Adipocyte (in vitro differentiated cells): ENCODE measurements at places on chromosomes 3 and 15.

- no peak for DNase-seq
These were observed 4.1 kb upstream of the TGM5 start for GRCh38 chr15:43270676-43271306.

DNA sequence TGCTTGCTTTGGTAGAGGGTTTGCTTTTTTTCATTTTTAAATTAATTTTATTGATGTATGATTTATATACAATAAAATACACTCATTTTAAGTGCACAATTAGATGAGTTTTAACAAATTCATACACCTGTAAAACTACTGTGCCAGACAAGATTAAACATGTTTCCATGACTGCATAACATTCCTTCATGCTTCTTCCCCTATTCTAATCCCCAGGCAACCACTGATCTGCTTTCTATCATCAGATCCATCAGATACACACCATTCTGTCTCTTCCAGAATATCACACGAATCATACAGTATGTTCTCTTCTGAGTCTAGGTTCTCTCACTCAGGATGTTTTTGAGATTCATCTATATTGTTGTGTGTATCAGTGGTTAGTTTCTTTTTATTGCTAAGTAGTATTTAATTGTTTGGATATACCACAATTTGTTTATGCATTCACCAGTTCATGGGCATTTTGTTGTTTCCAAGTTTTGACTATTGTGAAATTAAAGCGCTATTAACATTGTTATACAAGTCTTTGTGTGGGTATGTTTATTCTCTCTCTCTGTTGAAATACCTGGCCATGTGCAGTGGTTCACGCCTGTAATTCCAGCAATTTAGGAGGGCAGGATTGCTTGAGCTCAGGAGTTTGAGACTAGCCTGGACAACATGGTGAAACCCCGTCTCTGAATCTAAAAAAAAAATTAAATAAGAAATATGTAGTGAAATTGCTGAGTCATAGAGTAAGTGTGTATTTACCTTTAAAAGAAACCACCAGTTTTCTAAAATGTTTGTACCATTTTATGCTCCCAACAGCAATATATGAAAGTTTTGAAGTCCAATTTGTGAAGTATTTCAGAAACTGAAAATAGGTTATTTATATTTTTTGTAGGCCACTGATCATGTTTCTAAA is 7.0 kb upstream of the TFG start:
- no peak for DNase-seq

GRCh38 chr15:81275711-81276392 is 48.1 kb downstream of the STARD5 start:
- peak; percentile 14 for DNase-seq

GRCh38 chr3:194854206-194854605 is 168.5 kb downstream of the FAM43A start:
- peak; percentile 34 for DNase-seq

- DNase-seq = no peak
These were observed 31.2 kb upstream of the FXR1 start for GRCh38 chr3:180881065-180881801.

GRCh38 chr3:125068265-125068664 is 12.5 kb upstream of the HEG1 start:
- DNase-seq = no peak

GRCh38 chr3:28743831-28744230 is 395.2 kb upstream of the AZI2 start:
- no peak for DNase-seq

DNA sequence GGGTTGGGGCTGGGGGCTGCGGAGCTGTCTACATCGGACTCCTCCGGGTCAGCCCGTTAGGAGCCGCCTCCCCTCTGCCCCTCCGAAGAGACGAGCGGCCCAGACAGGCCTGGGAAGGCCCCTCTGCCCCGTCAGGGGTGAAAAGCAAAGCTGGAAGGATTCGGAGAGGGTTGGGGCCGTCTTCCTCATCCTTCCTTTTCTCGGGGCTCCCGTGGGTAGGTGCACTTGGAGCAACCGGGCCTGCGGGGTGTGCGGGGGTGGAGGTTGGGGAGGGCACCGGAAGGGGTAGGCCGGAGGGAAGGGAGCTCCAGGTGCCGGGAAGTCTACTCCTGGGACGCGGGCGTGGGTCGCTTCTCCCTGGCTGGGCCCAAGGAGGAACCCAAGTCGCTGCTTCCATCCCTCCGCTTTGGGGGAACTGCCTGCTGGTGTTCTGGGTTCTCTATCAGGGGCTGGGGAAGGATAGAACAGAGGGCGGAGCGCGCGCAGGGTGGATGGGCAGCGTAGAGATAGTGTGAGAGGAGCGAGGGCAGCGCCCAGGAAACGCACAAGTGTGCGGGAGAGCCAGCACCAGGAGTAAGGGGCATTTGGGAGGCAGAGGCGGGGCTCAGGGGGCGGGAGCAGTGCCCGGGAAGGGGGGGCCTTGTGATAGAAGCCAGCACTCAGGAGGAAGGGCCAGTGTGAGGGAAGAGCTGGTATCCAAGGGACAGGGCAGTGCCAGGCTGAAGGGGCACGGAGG is 590 bp downstream of the POLR2H start:
- DNase-seq = peak; percentile 83

- no peak for DNase-seq
These were observed 90.7 kb downstream of the ATP8B4 start for GRCh38 chr15:50028326-50028725.

DNA sequence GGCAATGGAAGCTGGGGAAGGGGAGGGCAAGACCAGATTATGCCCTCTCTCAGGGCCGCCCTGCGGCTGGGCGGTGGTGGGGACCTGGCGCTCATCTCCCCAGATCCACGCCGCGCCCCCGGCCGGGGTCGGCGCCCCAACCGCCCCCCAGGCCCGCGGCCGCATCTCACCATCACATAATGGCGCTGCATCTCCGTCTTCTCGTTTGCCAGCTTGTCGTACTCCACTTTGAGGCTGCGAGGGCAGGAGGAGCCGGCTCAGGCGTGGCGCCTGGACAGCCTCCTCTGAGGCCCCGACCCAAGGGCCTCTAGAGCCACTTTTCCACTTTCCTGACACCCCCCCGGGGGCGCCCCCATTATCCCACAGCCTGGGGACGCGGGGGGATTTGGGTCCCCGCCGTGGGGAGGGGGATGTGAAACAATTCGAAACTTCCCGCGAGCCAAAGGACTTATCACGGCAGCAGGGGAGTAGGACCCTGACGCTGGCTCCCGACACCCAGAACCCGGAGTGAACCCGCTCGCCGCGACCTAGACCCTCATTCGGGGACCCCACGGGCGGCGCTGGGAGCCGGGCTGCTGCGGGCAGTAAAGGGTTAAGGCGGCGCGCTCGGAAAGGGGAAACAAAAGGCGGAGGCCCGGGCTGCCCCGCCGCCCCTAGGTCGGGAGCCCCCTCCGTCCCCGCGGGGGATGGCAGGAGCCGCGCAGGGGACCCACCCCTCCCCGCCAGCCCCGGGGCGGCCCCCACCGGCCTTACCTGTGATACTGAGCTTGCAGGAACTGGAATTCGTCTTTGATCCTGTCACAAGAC is 2.1 kb downstream of the TLE3 start:
- no peak for DNase-seq

DNA sequence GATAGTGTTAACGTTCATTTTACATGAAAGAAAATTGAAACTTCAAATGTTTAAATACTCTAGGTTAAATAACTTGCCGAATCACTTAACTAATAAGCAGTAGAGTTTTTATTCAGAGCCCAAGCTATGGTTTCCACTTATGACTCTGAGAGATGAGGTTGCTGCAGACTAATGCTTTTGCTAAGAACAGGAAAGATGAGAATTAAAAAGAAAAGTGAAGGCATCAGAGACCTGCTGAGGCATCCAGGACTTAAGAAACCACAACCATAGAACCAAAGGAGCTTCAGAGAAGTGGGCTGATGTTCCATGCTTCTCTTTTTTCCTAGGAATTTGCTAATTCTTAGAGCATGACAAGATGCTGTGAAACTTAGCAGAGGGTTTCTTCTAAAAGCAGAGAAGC is 9.5 kb downstream of the HMG20A start:
- no peak for DNase-seq

DNA sequence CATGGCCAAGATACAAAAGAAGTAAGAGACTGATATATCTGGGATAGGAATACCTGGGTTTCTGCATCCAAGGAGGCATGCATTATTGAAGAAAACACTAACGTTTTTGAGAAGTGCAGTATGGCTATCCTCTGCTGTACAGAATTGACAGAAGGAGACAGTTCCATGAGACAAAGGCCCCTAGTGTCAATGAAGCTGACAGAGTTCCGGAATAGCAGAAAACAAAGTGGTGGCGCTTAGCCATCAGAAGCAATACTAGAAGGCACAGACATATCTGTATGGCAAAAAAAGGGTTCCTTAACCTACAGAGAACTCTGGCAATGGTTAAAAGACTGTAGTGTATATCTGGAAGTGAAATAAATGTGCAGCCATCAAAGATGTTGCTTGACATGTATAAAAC is 77.8 kb downstream of the VGLL3 start:
- DNase-seq = no peak

- DNase-seq = no peak
These were observed 68.0 kb downstream of the SH3GL3 start for GRCh38 chr15:83515164-83515563.

DNA sequence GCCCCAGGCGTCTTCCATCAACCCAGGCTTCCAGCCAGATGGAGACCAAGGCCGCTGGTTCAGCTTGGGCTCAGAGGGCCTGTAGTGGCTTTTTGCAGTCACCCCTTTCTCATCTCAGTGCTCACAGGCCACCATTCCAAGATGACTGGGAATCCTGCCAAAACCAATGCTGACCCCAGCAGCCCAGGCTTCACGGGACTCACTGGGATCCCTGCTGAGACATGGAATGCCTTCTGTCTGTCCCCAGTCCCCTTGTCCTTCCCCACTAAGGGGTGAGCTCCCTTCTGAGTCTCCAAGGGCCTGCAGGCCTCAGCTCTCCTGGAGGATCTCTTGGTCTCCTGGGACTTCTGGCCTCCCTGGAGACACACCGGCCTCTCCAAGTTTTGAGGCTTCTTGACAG is 77.4 kb upstream of the SEC13 start:
- no peak for DNase-seq

- no peak for DNase-seq
These were observed 11.6 kb downstream of the H1-8 start for GRCh38 chr3:129554356-129555152.

GRCh38 chr3:157441102-157441624 is 4.5 kb downstream of the PTX3 start:
- DNase-seq = no peak

DNA sequence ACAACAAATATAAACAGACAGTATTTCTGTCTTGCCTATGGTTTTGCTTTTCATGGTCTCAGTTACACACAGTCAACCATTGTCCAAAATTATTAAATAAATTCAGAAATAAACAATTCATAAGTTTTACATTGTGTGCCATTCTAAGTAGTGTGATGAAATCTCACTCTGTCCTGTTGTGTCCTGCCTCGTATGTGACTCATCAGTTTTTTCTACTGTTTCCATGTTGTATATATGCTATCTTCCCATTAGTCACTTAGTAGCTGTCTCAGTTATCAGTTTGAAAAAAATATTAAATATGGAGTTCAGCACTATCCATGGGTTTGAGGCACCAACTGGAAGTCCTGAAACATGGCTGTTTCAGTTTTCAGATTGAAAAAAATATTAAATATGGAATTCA is 282.4 kb upstream of the GRM7 start:
- DNase-seq = no peak

DNA sequence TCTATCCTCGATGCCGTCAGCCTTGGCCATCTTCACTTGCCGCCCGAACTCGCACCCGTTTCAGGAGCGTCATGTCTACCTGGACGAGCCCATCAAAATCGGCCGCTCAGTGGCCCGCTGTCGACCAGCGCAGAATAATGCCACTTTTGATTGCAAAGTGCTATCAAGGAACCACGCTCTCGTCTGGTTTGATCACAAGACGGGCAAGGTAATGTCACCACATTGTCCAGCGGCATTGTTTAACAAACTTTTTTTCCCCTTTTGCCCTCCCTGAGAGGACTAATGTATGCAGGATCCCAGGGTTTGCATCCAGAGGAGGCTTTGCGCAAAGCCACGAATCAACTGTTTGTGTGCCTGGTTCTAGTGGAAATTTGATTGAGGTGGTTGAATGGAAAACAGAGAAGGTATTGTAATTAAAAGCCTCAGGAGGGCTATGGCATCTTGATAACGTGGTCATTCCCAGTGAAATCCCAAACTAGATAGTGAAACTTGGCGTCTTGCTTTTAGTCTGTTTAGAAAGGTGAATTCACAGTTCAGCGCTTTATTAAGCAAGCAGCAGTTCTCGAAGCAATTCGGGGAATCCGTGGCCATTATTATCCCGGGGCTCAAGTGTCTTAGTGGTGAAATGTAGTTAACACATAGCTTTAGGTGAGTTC is 1.7 kb downstream of the SLMAP start:
- peak; percentile 65 for DNase-seq

- DNase-seq = no peak
These were observed 12.3 kb upstream of the C3orf22 start for GRCh38 chr3:126571078-126571477.

DNA sequence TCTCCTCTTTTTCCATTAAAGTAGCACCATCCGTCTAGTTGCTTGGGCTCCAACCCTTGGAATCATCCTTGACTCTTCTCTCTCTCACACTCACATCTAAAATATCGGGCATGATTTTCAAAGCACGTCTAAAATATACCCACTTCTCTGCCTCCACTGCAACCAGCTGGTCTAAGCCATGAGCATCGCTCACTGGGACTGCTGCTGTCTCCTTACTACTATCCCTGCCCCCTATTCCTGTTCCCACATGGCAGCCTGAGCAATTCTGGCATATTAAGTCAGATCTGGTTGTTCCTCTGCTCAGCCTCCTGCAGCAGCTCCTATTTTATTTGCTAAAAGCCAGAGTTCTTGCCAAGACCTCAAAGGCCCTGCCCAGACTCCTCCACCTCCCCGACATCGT is 53.7 kb downstream of the ST6GAL1 start:
- no peak for DNase-seq

- DNase-seq = no peak
These were observed 9.4 kb downstream of the PTPRG start for GRCh38 chr3:61570813-61571212.

DNA sequence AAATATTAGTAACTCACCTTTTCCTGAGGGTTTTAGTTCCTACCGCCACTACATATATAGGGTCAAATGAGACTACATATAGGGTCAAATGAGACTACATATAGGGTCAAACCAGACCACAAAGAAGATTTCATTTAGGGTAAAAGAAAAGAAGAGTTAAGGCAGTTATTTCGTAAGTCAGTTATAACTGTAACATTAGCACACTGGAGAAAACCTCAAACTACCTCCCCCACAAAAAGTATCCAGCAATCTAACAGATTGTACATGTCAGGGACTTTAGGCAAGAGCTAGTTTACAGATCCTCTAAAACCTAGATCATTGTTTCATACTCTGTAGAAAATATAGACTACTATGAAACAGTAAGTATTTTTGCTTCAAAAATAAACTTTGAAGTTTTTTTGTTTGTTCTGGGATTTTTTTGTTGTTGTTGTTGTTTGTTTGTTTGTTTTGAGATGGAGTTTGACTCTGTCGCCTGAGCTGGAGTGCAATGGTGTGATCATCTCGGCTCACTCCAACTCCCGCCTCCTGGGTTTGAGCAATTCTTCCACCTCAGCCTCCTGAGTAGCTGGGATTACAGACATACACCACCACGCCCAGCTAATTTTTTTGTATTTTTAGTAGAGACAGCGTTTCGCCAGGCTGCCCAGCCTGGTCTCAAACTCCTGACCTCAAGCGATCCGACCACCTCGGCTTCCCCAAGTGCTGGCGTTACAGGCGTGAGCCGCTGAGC is 92.4 kb upstream of the CGNL1 start:
- DNase-seq = peak; percentile 53

- no peak for DNase-seq
These were observed 99.9 kb upstream of the PLSCR4 start for GRCh38 chr3:146350852-146351251.

GRCh38 chr15:81400640-81401236 is 26.7 kb upstream of the TMC3 start:
- peak; percentile 77 for DNase-seq
